ENCODE measurements at places on chromosomes 5 and 9.

GRCh38 chr9:123973590-123974223, 37.9 kb upstream of the LHX2 start:
- no peak for DNase-seq

GRCh38 chr5:80057921-80058320, 22.8 kb downstream of the THBS4 start:
- DNase-seq = no peak

GRCh38 chr9:111548623-111549022, 23.6 kb downstream of the ZNF483 start:
- DNase-seq = no peak

GRCh38 chr5:78471896-78472295, 111.5 kb downstream of the SCAMP1 start:
- DNase-seq = no peak

DNA sequence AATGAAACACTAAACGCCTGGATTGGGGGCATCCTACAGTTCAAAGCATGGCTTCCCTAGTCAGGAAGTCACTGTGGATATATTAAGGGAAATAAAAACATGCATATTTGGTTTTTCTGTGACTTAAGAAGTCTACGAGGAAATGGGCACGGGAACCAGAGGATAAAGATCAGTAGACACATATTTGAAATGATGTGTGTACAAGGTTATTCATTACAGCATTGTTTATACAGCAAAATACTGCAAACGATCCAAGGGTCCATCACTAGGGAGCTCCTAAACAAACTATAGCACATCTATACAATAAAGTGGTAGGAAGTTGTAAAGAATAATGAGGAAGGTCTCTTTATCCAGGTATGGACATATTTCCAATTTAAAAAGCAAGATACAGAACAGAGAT, 71.8 kb downstream of the EFNA5 start:
- no peak for DNase-seq

All from activated CD4-positive, alpha-beta T cell treated with anti-CD3 and anti-CD28 coated beads for 1 hour (primary cell).